ENCODE measurements at places on chromosomes 16 and 17. TPM values are rescaled to one million over a fixed set of nuclear protein-coding genes. Genes with fewer than 3 reads are reported as not detected.

- DNase-seq, result no peak
- no peaks in the 10 kb centered on the region for H3K4me1 ChIP-seq
- H3K36me3 ChIP-seq, result no peaks in the 10 kb centered on the region
- H3K4me3 ChIP-seq, result no peak overlapping the region
These were observed 1.1 kb upstream of the SLC16A5 start for GRCh38 chr17:75086496-75087181.

- H3K27me3 ChIP-seq, result no peaks in the 10 kb centered on the region
- DNase-seq, result no peak
These were observed 37.6 kb downstream of the ARHGAP27 start for GRCh38 chr17:45394913-45395568.

RNF157 gene
- 1.7 TPM for total RNA-seq

OR2C1 gene
- not detected for total RNA-seq

GRCh38 chr17:32275060-32276042, 9.7 kb downstream of the RHBDL3 start:
- H3K4me1 ChIP-seq, result no peaks in the 10 kb centered on the region
- no peaks in the 10 kb centered on the region for H3K36me3 ChIP-seq
- H3K27me3 ChIP-seq, result no peaks in the 10 kb centered on the region
- no peak overlapping the region for H3K4me3 ChIP-seq

DNA sequence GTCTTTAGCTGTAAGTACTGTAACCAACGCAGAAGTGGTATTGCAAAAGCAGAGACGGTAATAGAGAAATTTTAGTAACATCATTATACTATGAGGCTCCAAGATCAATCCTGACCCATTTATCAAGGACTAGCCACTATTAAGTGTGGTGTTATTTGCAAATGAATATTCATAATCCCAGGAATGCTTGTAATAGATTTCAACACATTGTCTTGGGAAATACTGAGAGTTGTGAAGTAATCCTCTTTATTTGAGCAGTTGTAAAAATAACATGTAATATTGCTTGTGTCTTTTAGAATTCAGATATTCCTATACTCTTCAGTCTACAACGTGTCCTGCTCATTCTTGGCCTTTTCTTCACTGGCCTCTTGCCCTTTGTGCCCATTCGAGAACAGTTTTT, 46.4 kb downstream of the GDPD1 start:
- H3K27me3 ChIP-seq, result no peaks in the 10 kb centered on the region
- no peak overlapping the region for H3K27ac ChIP-seq
- no peak for DNase-seq

DNA sequence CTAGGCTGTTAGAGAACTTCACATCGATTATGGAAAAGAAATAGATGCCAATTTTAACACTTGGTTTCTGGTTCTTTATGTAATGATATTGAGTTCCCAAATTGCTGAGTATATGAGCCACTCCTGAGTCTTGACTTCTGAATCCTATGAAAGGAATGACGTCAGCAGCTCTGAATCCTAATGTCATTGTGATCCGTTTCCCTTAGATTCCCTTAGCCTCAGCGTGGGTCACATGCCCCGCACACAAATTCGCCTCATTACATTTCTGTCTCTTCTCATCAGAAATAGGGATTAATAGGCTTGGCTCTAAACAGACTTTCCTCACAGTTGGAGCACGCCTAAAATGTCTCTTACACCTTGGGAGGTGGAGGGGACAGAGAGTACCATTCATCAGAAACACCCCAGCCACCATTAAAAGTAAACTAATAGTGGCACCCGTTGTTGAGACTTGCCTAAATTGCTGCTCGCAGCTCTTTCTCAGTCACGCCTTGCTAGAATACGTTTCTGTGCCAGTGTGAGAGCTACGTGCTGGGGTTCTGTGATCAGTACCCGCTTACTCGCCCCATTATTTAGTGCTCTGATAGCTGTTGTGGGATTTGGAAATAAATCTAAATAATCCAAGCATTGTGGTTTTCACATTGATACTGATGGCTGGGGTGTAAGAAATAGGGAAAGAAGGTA, 7.1 kb downstream of the MRM3 start:
- H3K4me3 ChIP-seq, result no peak overlapping the region
- no peak for DNase-seq
- H3K4me1 ChIP-seq, result no peaks in the 10 kb centered on the region
- no peaks in the 10 kb centered on the region for H3K36me3 ChIP-seq
- no peaks in the 10 kb centered on the region for H3K27me3 ChIP-seq
- H3K27ac ChIP-seq, result no peak overlapping the region

PLEKHH3 gene
- total RNA-seq, result 27.0 TPM

CCL1 gene
- not detected for total RNA-seq

DNA sequence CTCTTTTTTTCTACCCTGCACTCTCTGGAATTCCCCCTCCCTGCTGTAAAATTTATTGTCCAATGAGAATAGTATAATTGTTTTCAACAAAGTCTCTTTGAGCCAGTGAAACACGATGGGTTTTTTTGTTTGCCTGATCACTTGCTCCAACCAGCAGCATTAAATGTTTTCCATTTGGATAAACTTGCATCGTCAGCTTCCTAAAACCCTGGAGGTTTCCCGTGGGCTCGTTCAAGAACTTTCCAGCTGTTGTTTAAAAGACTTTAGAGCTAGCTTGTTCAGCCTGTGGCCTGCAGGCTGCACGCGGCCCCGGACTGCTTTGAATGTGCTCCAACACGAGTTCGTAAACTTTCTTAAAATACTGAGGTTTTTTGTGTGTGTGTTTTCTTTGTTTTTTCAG, 14.9 kb downstream of the NAGPA start:
- no peak overlapping the region for H3K27ac ChIP-seq
- H3K4me3 ChIP-seq, result no peak overlapping the region
- no peaks in the 10 kb centered on the region for H3K27me3 ChIP-seq
- no peaks in the 10 kb centered on the region for H3K36me3 ChIP-seq
- no peak for DNase-seq

DNA sequence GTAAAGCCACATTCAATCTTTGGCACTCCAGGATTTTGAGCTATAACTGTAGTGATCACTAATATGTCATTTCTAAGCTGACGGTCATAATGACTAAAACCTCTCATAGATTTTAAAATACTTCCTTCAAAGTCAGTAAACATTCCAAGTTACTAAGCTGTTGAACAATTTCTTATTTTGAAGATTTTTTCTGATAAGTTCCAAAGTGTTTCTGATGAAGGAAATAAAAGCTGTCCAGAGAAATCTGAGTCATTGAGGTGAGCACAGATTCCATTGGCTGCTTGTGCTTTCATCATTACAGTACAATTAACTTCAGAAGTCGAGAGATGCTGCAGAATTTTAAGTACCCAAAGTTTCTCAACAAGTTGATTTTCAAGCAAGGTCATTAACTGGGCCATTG, 23.9 kb downstream of the NLRC5 start:
- DNase-seq, result no peak
- H3K36me3 ChIP-seq, result no peaks in the 10 kb centered on the region
- H3K27ac ChIP-seq, result no peak overlapping the region
- no peak overlapping the region for H3K4me3 ChIP-seq
- H3K27me3 ChIP-seq, result no peaks in the 10 kb centered on the region

DNA sequence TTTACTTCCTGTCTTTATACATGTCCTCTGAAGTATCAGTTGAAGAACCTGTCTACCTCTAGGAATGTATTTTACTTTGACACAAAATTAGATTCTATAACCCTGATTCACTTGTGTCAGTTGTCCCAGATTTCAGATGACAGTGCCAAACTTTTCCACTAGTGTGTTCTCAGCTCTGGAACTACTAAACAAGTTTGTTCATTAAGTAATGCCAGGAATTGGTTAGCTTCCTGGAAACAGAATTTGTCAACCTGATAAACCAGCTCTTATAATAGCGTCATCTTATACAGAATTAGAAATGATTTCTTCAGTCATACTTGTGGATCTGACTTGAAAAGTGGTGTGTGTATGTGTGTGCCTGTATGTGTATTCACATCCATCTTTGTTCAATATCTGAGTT, 7.4 kb downstream of the MAP3K3 start:
- H3K27ac ChIP-seq, result no peak overlapping the region
- H3K4me1 ChIP-seq, result peaks cover 5% of the 10 kb centered on the region
- no peak for DNase-seq
- H3K4me3 ChIP-seq, result no peak overlapping the region

DNA sequence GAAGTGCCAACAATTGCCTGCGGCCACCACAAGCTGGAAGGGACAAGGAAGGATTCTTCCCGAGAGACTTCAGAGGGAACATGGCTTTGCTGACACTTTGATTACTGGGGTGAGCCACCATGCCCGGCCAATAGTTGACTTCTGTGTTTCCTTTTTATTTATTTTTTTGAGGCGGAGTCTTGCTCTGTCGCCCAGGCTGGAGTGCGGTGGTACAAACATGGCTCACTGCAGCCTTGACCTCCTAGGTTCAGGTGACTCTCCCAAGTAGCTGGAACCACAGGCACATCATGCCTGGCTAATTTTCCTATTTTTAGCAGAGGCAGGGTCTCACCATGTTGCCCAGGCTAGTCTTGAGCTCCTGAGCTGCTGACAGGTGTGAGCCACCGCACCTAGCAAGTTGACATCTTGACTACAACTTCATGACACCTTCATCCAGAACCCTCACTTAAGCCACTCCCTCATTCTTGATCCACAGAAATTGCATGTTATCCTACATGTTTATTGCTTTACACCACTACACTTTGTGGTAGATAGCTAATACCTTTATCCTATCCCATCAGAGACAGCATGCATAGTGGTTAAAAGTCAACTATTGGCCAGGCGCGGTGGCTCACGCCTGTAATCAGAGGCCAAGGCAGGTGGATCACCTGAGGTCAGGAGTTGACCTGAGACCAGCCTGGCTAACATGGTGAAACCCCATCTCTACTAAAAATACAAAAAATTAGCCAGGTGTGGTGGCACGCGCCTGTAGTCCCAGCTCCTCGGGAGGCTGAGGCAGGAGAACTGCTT, 16.1 kb upstream of the GPRC5C start:
- H3K4me3 ChIP-seq, result no peak overlapping the region
- no peaks in the 10 kb centered on the region for H3K27me3 ChIP-seq
- no peaks in the 10 kb centered on the region for H3K36me3 ChIP-seq
- H3K4me1 ChIP-seq, result no peaks in the 10 kb centered on the region
- no peak for DNase-seq

DNA sequence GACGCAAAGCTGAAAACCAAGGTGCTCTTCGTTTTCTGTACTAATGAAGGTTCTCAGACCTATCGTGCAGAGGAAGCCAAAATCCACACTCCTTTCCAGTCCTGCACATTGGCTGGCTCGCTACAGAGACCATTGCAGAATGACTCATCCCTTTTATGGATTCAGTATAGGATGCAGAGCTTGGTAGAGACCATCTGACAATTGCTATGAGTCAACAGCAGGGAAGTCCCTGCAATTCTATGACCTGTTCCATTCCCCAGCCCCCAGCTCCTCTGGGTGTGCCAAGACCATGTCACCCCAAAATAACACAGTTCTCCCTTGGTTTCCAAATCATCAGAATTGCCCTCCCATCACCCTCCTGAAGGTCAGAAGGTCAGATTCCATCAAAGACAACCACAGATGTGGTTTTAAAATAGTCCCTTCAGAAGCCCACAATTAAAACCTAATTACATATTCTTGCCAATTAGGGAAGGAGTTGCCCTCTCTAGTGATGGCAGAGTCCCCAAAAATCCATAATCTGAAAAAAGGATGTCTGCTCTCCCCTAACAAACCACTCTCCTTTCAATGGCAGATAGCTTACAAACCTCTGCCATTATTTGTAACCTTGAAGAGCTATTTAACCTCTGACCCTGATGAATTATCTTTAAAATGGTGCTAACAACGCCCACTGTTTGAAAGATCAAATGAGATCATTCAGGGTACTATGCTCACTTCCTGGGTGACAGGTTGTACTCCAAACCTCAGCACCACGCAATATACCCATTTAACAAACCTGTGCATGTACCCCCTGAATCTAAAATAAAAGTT, 108.2 kb upstream of the RBBP6 start:
- no peaks in the 10 kb centered on the region for H3K27me3 ChIP-seq
- no peak for DNase-seq
- no peaks in the 10 kb centered on the region for H3K36me3 ChIP-seq
- H3K27ac ChIP-seq, result no peak overlapping the region

GRCh38 chr16:58038219-58038641, 12.7 kb downstream of the MMP15 start:
- DNase-seq, result no peak
- H3K4me3 ChIP-seq, result no peak overlapping the region
- no peaks in the 10 kb centered on the region for H3K4me1 ChIP-seq
- no peaks in the 10 kb centered on the region for H3K27me3 ChIP-seq

CX3CL1 gene
- total RNA-seq, result 45.5 TPM

SOX8 gene
- total RNA-seq, result 2.2 TPM

- no peak overlapping the region for H3K27ac ChIP-seq
- no peaks in the 10 kb centered on the region for H3K27me3 ChIP-seq
- H3K4me1 ChIP-seq, result no peaks in the 10 kb centered on the region
- peak; percentile 67 for DNase-seq
These were observed 43.3 kb upstream of the CBFA2T3 start for GRCh38 chr16:89020068-89020924.

GRCh38 chr17:19720210-19720475, 3.8 kb upstream of the SLC47A2 start:
- no peak overlapping the region for H3K4me3 ChIP-seq
- H3K27me3 ChIP-seq, result no peaks in the 10 kb centered on the region
- H3K36me3 ChIP-seq, result no peaks in the 10 kb centered on the region
- H3K27ac ChIP-seq, result no peak overlapping the region
- no peak for DNase-seq

DNA sequence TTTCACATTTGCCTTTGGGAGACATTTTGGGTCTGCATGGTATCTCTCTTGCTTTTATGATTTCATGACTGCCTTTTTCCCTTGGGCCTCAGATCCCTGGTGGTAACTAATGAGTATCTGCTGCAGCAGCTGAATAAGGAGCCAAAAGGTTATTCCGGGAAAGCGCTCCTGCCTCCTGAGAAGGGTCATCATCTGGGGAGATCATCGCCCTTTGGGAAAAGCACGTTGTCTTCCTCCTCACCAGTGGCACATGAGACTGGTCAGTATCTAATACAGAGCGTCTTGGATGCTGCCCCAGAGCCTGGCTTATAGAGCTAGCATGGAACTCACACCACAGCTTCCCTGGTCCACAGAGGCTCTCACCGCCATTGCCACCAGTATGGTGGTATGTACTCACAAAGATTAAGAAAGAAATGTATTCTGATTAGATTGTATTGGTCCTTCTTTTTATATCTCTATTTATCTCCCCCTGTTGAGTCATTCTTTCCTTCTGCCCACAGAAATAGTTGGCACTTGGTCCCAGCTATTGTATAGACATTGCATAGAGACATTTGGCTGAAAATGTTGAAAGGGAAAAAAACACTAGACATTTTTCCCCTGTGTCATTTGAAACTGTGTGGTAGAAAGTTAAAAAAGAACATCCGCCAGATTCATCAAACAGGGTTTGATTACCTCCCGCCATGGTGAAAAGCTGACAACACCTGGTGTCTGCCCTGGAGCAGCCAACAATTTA, 8.4 kb downstream of the TPPP3 start:
- DNase-seq, result no peak
- no peak overlapping the region for H3K27ac ChIP-seq
- H3K27me3 ChIP-seq, result no peaks in the 10 kb centered on the region
- no peaks in the 10 kb centered on the region for H3K4me1 ChIP-seq
- H3K4me3 ChIP-seq, result no peak overlapping the region

- H3K36me3 ChIP-seq, result no peaks in the 10 kb centered on the region
- H3K4me1 ChIP-seq, result no peaks in the 10 kb centered on the region
- no peak for DNase-seq
- H3K27ac ChIP-seq, result no peak overlapping the region
- H3K4me3 ChIP-seq, result no peak overlapping the region
These were observed 9.8 kb downstream of the OTOP3 start for GRCh38 chr17:74945543-74945942.

GRCh38 chr17:11564589-11565380, 33.5 kb upstream of the DNAH9 start:
- H3K27me3 ChIP-seq, result peaks cover 1% of the 10 kb centered on the region
- no peak for DNase-seq
- H3K4me3 ChIP-seq, result no peak overlapping the region
- H3K4me1 ChIP-seq, result no peaks in the 10 kb centered on the region

- H3K4me1 ChIP-seq, result no peaks in the 10 kb centered on the region
- peak; percentile 71 for DNase-seq
- no peaks in the 10 kb centered on the region for H3K36me3 ChIP-seq
These were observed 133.1 kb downstream of the ANKRD11 start for GRCh38 chr16:89357055-89357816.

All from aorta (tissue), 5 donors.